Gastrocnemius medialis (tissue), 4 donors: ENCODE measurements at places on chromosomes 1 and 21. TPM values are rescaled to one million over a fixed set of nuclear protein-coding genes. Genes with fewer than 3 reads are reported as not detected.

Gene S100A9
- 69.6 TPM for total RNA-seq

Gene RYR2
- 0.05 TPM for total RNA-seq

DNA sequence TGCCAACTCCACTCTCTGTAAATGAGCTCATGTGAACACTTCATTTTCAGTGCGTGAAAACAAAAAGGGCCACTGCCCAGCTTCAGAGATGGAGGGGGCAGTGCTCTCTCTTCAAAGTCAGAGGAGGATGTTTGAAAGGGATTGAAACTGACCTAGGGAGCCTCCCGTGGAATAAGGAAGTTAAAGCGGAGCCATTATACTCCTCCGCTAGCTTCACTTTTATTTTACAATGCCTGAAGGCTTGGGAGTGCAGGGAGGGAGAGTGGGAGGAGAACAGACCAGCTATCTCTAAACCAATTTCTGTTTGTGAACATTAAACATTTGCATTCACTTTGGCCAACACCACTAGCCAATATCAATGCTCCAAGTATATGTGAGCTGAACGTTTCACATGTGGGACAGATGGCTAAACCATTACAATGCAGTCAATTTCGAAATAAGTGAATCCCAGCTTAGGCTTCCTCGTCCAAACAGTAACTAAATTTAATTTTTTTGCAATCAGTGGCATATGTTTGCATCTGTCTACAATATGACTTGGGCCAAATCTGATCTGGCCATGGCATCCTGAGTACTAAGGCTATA is 126.9 kb downstream of the ESRRG start:
- no peak overlapping the region for H3K27ac ChIP-seq
- H3K4me1 ChIP-seq = peaks cover 7% of the 10 kb centered on the region
- no peaks in the 10 kb centered on the region for H3K36me3 ChIP-seq
- H3K4me3 ChIP-seq = no peak overlapping the region

GRCh38 chr1:66435541-66435940 is 98.4 kb upstream of the SGIP1 start:
- no peak overlapping the region for H3K4me3 ChIP-seq
- DNase-seq = no peak
- H3K27me3 ChIP-seq = no peaks in the 10 kb centered on the region
- no peaks in the 10 kb centered on the region for H3K4me1 ChIP-seq

DNA sequence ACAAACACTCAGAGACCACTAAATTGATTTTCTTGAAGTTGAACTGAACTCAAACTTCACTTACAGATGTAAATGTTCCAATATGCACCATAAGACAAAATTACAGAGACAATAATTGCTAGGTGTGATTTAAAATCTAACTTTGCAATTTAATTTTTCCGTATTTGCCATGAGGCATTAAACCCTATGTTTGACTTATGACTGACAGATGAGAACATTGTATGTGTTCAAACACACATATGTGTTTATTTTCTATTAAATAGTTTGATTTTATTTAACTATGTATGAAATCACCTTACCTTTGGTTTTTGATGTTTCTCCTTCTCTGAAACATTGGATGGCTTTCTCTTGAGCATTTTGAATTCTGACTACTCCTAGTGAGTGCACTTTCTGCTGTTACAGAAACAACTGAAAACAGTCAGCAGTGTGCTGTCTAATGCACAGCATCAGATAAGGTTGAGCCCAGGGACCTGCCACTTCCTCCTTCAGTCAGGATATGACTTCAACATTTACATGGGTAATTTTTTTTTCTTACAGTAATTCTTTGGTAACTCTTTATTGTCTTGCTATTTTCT is at the start of gene SAMSN1:
Gene SAMSN1 (minus strand): TSS at position 410 of the 575 bp plus-strand sequence. CDS start 54 bp downstream, at position 356.
- H3K4me1 ChIP-seq = no peaks in the 10 kb centered on the region
- H3K4me3 ChIP-seq = no peak within 1 kb of the TSS
- no peaks in the 10 kb centered on the region for H3K36me3 ChIP-seq

Gene BCAR3
- 25.0 TPM for total RNA-seq

- no peak overlapping the region for H3K27ac ChIP-seq
- H3K4me3 ChIP-seq = no peak overlapping the region
- no peak for DNase-seq
- H3K4me1 ChIP-seq = no peaks in the 10 kb centered on the region
These were observed 12.6 kb downstream of the TRIM11 start for GRCh38 chr1:228393811-228394570.

GRCh38 chr1:67869233-67869632 is 36.0 kb upstream of the GNG12 start:
- H3K36me3 ChIP-seq = no peaks in the 10 kb centered on the region
- no peaks in the 10 kb centered on the region for H3K4me1 ChIP-seq
- no peak for DNase-seq
- H3K4me3 ChIP-seq = no peak overlapping the region

Gene OR2T11
- total RNA-seq = not detected
